Fibroblast of mammary gland (primary cell): ENCODE measurements at places on chromosomes 6 and 20.

GRCh38 chr6:28711788-28712341 lies 186.2 kb downstream of the GPX5 start:
- no peak for DNase-seq

- no peak for DNase-seq
Measured at GRCh38 chr6:104212977-104213668, 646.6 kb downstream of the HACE1 start.

- DNase-seq, result no peak
Measured at GRCh38 chr6:116012471-116012949, 48.2 kb downstream of the FRK start.

DNA sequence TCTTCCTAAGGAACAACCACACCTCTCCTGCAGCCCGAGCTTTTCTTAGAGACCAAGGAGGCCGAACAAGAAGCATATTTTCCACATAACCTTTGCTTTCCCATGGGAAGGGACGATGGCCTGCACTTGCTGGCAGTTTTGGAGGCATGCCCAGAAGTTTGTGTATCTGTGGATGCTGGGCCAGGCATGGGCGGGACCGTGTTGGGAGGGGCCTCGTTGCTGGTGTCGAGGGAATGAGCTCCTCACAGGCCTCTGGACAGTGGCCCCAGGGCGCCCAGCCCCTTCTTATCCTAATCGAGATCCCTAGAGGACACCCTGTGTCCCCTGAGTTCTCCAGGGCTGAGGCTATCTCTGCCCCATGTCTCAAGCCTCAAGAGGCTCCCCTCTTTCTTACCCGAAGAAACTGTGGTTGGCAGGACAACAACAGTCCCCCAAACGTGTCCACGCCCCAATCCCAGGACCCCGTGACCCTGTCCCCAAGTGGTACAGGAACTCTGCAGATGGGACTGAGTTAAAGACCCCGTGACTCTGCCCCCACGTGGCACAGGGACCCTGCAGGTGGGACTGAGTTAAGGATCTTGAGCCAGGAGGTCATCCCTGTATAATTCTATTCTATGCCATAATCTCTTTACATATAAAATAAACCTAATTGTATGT lies 99.5 kb upstream of the BHLHE23 start:
- peak; percentile 8 for DNase-seq

- DNase-seq, result no peak
Measured at GRCh38 chr6:75156186-75156878, 49.5 kb downstream of the COL12A1 start.

DNA sequence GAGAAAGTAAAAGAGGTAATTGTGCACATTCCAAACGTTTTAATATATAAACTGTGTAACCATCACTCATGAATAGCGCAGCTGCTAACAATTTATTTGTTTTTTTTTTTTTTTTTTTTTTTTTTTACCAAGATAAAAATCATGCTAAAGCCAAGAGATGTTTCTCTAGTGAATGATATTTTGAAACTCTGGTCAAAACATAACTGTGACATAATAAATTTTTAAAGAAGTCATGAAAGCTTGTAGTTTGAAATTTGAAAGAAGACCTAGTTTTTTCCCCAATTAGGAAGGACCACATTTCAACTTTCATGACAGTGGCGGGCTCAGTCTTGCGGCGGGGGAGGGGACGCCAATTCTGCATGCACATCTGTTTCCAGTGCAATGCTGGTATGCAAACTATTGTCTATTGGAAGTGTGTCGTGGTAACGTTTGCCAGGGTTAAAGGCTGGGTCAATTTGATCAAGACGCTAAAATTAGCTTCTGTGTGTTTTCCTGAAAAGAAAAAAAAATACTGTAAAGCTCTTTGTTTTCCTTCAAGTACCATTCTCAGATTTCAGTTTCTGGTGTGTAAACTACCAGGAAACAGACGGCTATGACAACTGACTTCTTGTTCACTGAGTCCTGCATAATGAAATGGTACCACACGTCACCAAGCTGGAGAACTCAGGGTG lies 211.9 kb downstream of the FOXC1 start:
- DNase-seq, result peak; percentile 65

DNA sequence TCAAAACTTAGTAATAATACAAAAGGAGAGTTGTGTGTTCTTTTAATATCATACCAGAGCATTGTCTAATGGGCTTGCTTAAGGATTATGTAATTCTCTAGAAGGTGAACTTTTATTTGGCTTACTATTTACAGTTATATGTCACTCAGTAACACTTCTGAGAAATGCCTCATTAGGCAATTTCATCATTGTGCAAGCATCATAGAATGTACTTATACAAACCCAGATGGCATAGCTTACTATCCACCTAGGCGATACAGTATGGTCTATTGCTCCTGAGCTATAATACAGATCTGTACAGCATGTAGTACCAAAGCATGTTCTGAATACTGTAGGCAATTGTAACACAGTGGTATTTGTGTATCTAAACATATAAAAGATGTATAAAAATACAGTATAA lies 340.1 kb downstream of the PHF3 start:
- no peak for DNase-seq

DNA sequence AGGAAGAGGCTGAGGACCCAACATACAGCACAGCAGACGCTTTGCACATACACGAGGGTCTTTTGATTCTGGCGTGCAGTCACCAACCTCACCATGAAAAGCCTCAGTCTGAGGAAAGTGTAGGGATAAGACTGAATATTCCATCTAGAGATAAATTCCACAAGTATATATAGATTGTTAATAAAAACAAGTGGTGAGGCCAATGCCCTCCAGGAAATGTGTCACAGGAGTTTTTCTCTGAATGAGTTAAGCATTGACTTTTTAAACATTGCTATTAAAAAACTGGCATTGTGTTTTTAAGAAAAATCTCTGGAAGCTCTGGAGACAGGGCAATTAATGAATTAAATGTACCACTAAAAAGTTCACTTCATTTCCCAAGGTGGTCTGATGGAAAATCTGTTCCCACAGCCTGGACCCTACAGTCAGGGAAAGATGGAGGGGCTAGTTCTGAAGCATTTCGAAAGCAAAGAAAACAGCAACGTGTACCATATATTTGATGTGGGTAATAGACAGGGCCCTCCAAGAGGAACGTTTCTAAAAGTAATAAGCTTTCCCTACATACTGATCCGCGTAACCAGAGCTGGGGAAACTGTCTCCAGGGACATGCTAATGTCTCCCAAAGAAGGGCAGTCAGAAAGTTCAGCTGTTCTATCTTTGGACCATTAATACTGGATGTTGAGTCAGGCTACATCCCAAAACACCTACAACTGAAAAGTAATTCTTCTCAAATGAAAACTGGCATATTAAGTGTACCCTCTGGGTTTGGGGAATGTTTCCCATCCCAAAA lies 301.1 kb downstream of the FOXC1 start:
- DNase-seq, result no peak
